ENCODE measurements at places on chromosomes 6 and 20.
A peak's percentile ranks its signal among the peaks of the same experiment; 100 is the strongest.

DNA sequence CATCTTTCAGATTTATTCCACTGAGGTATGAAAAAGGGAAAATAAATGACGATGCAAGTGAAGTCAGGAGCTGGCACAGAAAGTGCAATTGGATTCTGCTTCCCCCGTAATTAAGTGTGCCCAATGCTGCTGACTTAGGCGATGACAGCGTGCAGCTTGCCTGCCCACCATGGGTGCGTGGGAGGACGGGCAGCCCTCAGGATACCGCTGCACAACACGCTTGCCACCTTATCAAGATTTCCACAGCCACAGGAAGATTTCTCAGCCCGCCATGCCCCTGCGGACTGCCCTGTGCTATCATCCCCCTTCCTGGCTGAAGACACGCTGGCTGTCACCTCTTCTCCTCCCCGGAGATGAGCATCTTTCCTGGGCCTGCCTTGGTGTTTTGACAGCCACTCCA lies 103.3 kb upstream of the BACH2 start:
- DNase-seq = no peak

- DNase-seq = no peak
These were observed 13.7 kb upstream of the STXBP5 start for GRCh38 chr6:147190556-147190955.

DNA sequence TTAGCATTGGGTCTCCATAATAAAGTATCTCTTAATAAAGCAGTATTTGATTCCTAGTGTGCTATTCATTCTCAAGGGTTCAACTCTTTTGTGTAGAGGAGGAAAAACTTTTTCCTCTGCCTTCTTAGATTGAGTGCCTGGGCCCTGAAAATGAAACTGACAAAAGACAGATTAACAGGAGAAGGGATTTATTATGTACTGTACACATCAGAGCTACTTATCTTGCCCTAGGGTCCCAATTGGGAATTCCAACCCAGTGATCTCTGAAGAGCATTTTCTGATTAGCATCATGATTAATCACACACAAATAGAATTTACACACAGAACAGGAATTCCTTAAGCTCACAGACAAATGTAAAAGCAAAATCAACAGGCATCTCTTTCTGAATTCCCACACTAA lies 128.9 kb downstream of the CD164 start:
- no peak for DNase-seq

GRCh38 chr6:139635401-139636130 lies 261.1 kb upstream of the CITED2 start:
- DNase-seq = no peak

- no peak for DNase-seq
These were observed 16.3 kb upstream of the OR2B6 start for GRCh38 chr6:27940766-27941165.

DNA sequence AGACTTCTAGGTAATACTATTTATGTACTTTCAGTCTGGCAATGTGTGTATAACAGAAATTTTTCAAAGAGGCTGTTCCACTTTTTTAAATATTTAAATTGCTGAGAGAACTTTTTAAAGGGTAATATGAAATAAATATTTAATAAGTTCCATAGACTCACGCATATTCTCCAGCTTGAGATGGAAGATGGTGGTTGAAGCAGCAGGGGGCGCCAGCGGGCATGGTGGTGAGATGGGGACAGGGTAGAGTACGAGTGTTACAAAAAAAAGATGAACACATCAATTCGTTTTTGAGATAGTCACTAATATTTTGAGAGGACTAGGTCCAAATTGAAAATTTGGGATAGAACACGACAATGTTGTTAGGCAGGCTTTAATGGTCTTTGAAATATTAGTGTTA lies 68.4 kb downstream of the RSPO3 start:
- DNase-seq = peak; percentile 4
